ENCODE measurements at places on chromosomes 7 and 10.

DNA sequence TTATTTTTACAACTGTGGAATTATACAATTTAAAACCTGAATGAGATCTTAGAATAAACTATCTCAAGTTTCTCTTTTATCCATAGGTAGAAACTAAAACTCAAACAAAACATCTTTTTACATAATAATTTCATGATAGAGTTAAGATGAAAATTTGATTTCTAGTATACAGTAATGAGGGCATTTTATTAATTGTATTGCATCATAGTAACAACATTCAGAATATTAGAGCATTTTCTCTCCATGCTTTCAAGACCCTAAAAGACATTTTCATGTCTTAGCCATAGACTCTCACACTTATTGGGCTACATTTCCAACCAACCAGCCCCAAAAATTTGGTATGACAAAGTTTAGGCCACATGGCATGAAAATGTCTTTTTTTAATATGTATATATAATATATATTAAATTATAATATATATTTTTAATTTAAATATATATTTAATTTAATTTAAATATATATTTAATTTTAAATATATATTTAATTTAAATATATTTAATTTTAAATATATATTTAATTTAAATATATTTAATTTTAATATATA is 195.7 kb upstream of the STEAP1 start:
- DNase-seq = no peak

DNA sequence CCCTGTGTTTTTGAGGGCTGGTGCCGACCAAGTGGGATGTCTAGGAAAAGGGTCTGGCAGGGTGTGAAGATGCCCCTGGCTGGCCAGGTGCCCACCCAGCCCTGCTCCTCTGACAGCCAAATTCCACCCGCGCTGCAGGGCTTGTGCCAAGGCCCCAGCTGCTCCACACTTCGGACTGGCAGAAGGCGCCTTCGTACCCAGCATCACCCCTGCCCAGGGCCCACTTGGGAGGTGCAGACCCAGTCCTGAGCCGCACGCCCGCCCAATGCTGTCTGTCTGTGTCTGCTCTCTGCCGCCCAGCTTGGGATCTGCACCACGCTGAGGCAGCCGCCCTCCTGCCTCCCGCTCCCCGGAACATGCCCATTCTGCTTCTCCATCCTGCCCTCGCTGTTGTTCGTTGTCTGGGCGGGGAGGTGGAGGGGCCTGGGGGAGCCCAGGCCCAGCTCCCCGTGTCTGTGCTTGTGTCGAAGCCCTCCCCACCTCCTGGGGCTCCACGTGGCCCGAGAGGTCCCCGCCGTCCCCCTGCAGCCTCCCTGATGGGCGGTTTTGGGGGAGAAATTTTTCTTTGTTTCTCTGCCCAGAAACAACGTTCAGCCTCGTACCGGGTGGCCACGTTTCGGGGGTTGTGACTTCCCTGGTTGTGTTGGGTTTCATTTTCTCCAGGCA is 36.9 kb upstream of the PPIF start:
- DNase-seq = no peak

GRCh38 chr10:119318411-119319160 is 111.2 kb downstream of the GRK5 start:
- DNase-seq = no peak

DNA sequence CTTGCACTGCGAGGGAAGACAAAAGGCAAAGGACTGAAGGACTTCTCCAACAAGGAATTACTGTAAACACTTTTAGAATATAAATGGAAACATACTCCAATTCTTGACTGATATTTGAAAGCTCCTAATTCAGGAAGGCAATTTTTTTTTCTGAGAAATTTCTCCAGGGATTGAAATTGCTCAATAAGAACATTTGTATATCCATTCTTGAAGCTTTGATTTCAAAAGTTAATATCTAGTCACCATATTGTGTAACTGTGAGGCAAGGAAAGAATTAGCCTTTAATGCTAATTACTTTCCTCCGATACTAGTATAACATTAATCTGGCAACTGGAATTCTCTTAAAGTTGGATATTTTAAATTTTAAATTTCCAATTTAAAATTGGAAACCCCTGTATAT is 188.4 kb upstream of the COL1A2 start:
- DNase-seq = no peak

DNA sequence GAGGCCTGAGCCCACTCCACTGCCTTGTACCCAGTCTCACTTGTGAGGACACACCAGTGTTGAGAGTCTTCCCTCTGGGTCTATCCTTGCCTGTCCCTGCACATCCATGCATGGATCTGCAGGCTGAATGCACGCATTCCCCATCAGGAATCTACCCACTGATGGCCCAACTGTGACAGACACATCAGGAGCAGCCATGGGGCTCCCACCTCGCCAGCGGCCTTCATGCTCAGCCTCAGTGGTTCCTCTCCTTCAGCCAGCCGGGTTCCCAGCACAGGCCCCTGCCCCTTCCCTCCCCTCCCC is 21.3 kb downstream of the ANTXRL start:
- DNase-seq = no peak

DNA sequence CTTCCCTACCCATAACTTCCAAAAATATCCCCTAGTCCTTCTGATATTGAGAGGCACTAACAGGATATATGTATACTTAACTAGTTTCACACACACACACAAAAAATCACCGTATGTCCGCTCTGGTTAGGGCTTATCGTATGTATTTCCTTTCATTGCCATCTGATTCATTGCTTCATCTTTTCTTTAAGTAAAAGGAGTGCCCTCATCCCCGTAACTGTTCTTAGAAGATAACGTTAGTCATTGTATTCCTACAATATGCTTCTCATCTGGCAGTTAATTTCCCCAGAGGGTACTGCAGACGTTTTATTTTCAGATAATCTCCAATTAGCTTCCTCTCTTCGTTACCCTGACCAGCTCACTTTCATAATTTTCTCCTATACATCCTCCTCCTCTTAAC is 37.3 kb downstream of the NRCAM start:
- DNase-seq = no peak

- no peak for DNase-seq
Observed at GRCh38 chr10:3886191-3886590, 101.2 kb upstream of the KLF6 start.

DNA sequence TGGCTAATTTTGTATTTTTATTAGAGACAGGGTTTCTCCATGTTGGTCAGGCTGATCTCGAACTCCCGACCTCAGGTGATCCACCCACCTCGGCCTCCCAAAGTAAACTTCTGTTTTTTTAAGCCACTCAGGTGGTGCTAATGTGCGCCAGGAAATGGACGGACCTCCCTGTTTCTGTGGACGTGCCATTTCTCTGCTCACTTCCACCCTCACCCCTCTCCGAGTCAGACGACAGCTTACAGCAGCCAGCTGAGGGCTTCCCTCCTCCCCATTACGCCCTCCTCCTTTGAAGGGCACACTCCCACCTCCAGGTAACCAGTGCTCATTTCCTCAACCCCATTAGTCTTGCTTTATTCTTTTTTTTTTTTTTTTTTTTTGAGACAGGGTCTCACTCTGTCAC is 41.7 kb upstream of the EZH2 start:
- peak; percentile 54 for DNase-seq

GRCh38 chr7:113158756-113159155 is 40.4 kb upstream of the SMIM30 start:
- DNase-seq = no peak

DNA sequence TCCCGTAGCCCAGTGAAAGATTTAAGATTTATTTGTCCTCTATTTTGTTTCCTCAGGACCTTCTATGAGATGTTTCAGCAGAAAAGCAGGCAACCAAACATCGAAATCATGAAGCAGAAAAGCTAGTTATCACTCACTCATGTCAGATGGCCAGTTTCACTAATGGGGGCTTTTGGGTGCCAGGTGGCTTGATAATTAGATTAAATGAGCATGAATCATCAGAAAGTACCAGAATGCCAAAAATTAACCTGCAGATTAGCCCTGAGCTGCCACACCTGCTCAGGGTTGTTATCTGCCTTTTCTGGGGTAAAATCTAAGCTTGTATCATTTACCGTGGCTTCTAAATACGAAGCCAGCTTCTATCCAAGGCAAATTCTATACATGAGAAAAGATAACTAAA is 1017.5 kb downstream of the XPNPEP1 start:
- DNase-seq = no peak
